Calu3 (cell line): ENCODE measurements at places on chromosomes 16 and 17. TPM values are rescaled to one million over a fixed set of nuclear protein-coding genes. Genes with fewer than 3 reads are reported as not detected.

GRCh38 chr16:20944861-20945574, 44.4 kb downstream of the LYRM1 start:
- H3K27me3 ChIP-seq, result peaks cover 14% of the 10 kb centered on the region
- peaks cover 8% of the 10 kb centered on the region for H3K4me1 ChIP-seq
- H3K36me3 ChIP-seq, result no peaks in the 10 kb centered on the region
- H3K4me3 ChIP-seq, result no peak overlapping the region

The HLF gene
- total RNA-seq, result 1.3 and 3.3 TPM in 2 replicates

The GSDMA gene
- total RNA-seq, result 0.33 and 1.9 TPM in 2 replicates

DNA sequence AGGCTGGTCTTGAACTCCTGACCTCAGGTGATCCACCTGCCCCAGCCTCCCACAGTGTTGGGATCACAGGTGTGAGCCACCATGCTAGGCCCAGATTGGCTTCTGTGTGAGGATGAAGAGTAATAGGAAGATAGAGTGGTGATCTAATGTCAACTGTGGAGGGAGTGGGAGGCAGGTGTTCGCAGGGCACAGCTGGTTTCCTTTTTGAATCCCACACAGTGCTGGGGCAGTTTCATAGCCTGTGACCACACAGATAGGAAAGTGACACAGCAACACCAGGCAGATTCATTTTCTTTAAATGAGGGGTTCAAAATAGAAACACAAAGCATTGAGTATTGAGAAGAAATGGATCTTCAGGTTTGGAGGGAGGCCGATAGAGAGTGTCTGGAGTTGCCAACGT, 540.3 kb downstream of the WWOX start:
- no peak overlapping the region for H3K4me3 ChIP-seq
- H3K27ac ChIP-seq, result no peak overlapping the region
- no peak for DNase-seq
- H3K36me3 ChIP-seq, result no peaks in the 10 kb centered on the region
- H3K4me1 ChIP-seq, result no peaks in the 10 kb centered on the region

GRCh38 chr17:39212841-39213480, 12.8 kb downstream of the STAC2 start:
- peaks cover 93% of the 10 kb centered on the region for H3K27me3 ChIP-seq
- H3K36me3 ChIP-seq, result peaks cover 25% of the 10 kb centered on the region
- no peak overlapping the region for H3K27ac ChIP-seq
- H3K4me1 ChIP-seq, result peaks cover 43% of the 10 kb centered on the region

The RPGRIP1L gene
- 16.6 and 18.9 TPM in 2 replicates for total RNA-seq

- H3K27ac ChIP-seq, result no peak overlapping the region
- H3K27me3 ChIP-seq, result peaks cover 54% of the 10 kb centered on the region
- DNase-seq, result no peak
- H3K4me1 ChIP-seq, result no peaks in the 10 kb centered on the region
These were observed 207.4 kb downstream of the MAF start for GRCh38 chr16:79393127-79393526.

GRCh38 chr16:68406458-68407152, 41.7 kb downstream of the SMPD3 start:
- no peak overlapping the region for H3K27ac ChIP-seq
- H3K36me3 ChIP-seq, result no peaks in the 10 kb centered on the region
- H3K4me3 ChIP-seq, result no peak overlapping the region
- H3K27me3 ChIP-seq, result peaks cover 17% of the 10 kb centered on the region

DNA sequence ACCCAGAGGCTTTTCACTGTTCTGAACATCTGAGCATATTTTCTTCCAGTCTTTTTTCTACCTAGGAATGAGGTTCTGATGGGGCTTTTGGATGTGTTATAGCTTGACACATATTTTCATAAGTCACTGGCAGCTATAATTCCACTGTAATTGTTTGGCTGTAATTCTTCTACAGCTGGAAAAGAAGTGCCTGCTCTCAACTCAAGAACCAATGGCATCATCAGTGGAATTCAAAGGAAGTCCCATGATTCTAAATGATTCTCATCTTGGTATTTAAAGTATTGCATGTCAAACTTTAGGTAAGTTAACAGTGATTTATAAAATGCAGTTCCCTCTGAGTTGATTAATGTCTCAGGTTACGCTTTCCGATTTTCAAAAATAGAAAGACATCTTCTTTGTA, 16.8 kb downstream of the WIPI1 start:
- no peak overlapping the region for H3K4me3 ChIP-seq
- no peak overlapping the region for H3K27ac ChIP-seq
- H3K27me3 ChIP-seq, result no peaks in the 10 kb centered on the region
- peaks cover 10% of the 10 kb centered on the region for H3K4me1 ChIP-seq
- H3K36me3 ChIP-seq, result peaks cover 51% of the 10 kb centered on the region
- DNase-seq, result no peak
